Muscle of back (tissue), 13 donors: ENCODE measurements at places on chromosomes 3 and 15. TPM values are rescaled to one million over a fixed set of nuclear protein-coding genes. Genes with fewer than 3 reads are reported as not detected.

GRCh38 chr3:15273227-15273626, 59.2 kb downstream of the SH3BP5 start:
- DNase-seq: no peak

DNA sequence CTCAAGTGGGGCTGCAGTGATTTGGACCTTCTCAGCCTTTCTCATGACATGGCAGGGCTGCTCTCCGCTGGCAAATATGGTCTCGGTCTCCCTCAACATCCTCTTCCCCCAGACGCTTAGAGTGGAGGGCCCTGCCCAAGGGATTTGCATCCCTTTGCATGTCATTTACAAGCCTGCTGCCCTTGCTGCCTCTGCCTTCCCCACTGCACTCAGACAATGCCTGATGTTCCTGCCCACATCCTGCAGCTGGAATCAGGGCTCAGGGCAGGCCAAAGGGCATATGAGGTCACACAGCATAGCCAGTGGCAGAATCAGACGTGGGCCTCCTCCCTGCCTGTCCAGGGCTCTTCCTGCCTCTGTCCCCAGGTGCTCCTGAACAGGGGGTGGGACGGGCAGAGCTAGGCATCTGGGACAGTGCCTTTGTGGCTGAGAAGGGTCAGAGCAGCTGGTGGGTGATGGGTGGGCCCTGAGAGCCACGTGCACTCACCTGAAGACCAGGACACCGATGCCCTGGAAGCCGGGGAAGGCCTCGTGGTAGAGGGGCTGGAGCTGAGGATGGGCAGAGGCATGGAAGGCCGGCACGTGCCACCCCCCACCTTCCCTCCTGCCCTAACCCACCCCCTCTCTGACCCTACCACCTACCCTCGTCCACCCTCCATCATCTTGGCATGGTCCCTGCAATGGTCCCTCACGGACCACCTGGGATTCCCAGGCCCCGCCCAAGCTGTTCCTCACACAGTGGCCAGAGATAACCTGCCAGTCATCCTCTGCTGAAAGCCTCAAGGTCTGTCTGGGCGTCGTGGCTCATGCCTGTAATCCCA, 27.4 kb upstream of the GOLGA6C start:
- no peak for DNase-seq

- no peak for DNase-seq
These were observed 817.4 kb upstream of the LMCD1 start for GRCh38 chr3:7684182-7684715.

- no peak for DNase-seq
These were observed 1.7 kb upstream of the SLC2A2 start for GRCh38 chr3:171028025-171028778.

DNA sequence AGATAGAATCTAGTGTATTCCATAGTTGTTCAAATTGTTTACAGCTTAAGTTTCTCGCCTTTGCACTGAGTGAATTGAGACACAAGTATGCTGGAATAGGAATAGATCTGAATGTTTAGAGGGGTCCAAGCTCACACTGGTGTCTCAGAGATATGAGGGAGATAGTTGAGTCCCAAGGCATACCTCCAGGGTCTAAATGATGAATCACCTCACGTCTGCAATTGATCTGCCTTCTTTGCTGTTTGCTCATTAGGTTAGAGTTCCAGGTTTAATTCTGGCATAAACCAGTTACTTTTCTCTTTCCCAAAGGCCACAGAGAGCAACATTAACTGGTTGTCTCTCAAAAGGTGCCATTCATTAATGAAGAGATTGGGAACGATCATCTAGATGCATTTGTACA, 106.3 kb upstream of the MME start:
- no peak for DNase-seq

- no peak for DNase-seq
These were observed 184.8 kb upstream of the P2RY1 start for GRCh38 chr3:152650177-152650576.

Gene PRTG
- polyA plus RNA-seq: 3.1 TPM

- peak; percentile 69 for DNase-seq
These were observed 45.4 kb downstream of the BTD start for GRCh38 chr3:15646851-15647511.

Gene ROPN1
- not detected for polyA plus RNA-seq

Gene CLRN1
- polyA plus RNA-seq: 0.23 TPM

- no peak for DNase-seq
These were observed 237.3 kb downstream of the IL5RA start for GRCh38 chr3:2872884-2873283.
